Fibroblast of skin of left biceps (primary cell): ENCODE measurements at places on chromosomes 2 and 18.

GRCh38 chr2:236337465-236338325, 73.5 kb upstream of the ASB18 start:
- DNase-seq: no peak

DNA sequence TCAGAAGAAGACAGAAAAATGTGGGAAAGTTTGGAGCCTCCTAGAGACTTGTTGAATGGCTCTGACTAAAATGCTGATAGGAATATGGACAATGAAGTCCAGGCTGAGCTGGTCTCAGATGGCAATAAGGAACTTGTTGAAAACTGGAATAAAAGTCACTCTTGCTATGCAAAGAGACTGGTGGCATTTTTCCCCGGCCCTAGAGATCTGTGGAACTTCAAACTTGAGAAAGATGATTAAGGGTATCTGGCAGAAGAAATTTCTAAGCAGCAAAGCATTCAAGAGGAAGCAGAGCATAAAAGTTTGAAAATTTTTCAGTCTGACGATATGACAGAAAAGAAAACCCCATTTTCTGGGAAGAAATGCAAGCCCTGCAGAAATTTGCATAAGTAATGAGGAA, 159.3 kb downstream of the MREG start:
- DNase-seq: no peak

GRCh38 chr2:217736776-217737550, 265.8 kb downstream of the TNS1 start:
- no peak for DNase-seq

- no peak for DNase-seq
These were observed 41.9 kb downstream of the TANC1 start for GRCh38 chr2:159010340-159010739.

- no peak for DNase-seq
These were observed 56.9 kb upstream of the ACVR1C start for GRCh38 chr2:157685572-157685971.

DNA sequence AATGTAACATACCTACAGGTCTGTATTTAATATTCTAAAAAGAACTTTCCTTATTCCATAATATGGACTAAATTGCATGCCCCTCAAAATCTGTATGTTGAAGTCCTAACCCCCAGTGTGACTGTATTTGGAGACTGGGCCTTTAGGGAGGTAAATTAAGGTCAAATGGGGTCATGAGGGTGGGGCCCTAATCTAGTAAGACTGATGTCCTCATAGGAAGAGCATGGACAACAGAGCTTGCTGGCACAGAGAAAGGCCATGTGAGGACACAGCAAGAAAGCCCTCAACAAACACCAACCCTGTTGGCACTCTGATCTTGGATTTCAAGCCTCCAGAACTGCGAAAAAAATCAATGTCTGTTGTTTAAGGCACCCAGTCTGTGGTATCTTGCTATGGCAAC, 18.6 kb downstream of the SF3B1 start:
- no peak for DNase-seq

DNA sequence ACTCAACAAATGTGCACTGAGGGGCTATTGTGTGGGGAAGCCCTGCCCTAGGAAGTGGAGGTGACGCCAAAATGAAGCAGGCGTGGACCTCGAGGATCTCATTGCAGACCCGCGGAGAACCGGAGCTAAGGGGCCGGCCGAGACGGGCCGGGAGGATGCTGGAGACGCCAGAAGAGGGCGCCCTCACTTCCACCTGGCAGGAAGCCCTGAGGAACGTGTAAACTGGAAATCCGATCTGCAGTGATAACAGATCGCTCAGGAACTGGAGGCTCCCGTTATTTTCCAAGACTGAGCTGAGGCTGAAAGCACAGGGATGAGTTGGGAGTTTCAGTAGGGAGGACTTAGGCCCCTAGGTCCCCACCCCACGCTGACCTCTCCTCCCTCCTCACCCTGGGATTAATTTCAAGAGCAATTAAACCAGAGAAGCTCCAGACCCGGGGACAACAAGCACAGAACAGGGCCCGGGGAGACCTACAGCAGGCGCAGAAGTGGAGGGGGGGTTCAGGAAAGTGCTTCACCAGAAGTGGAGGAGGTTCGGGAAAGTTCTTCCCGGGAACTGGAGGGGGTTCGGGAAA, 7.7 kb upstream of the COL6A3 start:
- peak; percentile 65 for DNase-seq

- DNase-seq: no peak
These were observed 67.6 kb upstream of the RBBP8 start for GRCh38 chr18:22865354-22866116.
